Activated naive CD4-positive, alpha-beta T cell treated with anti-CD3 and anti-CD28 coated beads, Interleukin-2, amount 50 U/mL, for 16 hours (primary cell): ENCODE measurements at places on chromosomes 7 and 10.
A peak's percentile ranks its signal among the peaks of the same experiment; 100 is the strongest.

- DNase-seq: no peak
These were observed 28.0 kb downstream of the ABRAXAS2 start for GRCh38 chr10:124829447-124830115.

DNA sequence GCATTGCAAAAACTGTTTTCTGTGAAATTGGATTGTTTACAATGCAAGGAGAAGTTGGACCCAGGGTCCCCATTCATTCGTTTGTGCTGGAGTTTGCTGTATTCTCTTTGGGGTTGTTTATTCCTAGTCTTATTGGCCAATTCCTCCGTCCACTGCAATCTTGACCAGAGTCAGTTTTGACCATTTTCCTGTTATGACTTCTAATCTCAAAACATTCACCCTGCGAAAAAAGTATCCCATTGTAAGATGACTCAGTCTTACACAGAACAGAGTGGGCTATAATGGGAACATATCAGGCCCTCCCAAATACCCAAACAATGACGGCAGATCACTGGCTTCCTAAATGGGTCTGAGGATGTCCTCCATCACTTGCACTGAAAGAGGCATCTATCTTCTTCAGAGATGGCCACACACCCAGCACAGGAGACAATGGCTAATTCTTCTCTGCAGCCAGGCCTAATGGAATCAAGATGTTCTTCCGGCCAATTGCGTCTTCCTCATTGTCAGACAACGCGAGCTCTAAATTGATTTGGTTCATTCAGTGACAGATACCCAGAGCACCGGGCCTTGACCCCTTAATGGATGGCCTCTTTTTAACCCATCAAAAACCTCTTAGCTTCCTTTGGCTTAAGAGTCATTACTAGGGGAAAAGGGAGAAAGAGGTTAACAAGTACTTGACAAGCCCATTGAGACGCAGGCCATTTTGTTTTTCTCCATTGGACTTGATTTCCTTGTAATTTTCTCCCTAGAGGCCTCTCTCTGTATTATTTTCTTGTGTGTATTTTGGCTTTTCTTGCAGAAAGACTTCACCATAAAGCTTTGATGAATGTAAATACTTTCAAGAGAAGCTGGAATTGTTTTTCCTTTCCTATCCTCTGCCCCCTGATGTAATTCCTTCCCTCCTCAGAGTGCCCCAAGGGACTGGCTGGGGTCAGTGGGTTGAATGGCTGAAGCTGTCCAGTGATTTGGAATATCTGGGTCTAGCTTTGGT lies 129.6 kb downstream of the PRPF18 start:
- no peak for DNase-seq

GRCh38 chr10:114077815-114078219 lies 34.2 kb downstream of the ADRB1 start:
- no peak for DNase-seq

GRCh38 chr7:118202061-118202460 lies 18.1 kb downstream of the LSM8 start:
- DNase-seq: no peak

- no peak for DNase-seq
These were observed 6.4 kb downstream of the AP4M1 start for GRCh38 chr7:100107890-100108289.

DNA sequence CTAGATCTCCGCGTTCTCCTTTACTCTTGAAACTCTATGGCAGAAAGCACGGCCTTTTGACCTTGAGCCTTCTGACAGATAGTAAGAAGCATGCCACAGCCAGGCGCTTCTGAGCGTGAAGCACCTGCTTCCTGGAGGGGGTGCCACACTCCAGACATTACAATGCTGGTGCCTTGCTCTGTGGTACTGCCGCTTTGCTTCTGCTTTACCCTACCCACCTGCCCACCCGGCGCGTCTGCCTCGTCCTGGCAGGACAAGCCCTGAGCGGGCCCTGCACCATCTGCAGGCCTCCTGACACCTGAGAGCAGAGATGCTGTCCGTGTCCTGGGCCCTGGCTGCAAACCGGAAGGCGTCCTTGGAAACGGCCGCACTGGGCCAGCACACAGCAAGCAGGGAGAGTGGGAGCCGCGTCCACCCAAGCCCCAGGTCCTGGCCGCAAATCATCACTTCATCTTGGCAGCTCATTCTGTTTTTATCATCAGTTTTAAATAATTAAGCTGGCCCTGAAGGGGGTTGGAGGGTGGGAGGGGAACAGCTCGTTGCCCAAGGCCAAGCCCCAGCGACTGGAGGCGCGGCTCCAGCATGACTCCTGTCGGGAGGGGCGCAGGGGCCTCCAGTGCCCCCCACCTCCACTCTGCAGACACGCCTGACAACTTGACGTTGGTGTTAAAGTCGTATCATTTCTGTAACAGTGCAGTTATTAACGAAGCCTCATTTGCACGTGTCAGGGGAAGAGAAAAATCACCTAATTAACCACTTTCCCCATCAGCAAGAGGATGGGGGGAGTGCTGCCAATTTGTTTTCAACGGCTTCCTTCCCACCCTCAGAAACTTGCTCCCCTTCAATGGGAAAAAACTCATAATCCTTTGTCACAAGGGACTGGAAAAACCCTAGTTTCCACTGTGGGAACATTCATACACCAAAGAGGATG lies 132.2 kb downstream of the MAD1L1 start:
- peak; percentile 24 for DNase-seq

DNA sequence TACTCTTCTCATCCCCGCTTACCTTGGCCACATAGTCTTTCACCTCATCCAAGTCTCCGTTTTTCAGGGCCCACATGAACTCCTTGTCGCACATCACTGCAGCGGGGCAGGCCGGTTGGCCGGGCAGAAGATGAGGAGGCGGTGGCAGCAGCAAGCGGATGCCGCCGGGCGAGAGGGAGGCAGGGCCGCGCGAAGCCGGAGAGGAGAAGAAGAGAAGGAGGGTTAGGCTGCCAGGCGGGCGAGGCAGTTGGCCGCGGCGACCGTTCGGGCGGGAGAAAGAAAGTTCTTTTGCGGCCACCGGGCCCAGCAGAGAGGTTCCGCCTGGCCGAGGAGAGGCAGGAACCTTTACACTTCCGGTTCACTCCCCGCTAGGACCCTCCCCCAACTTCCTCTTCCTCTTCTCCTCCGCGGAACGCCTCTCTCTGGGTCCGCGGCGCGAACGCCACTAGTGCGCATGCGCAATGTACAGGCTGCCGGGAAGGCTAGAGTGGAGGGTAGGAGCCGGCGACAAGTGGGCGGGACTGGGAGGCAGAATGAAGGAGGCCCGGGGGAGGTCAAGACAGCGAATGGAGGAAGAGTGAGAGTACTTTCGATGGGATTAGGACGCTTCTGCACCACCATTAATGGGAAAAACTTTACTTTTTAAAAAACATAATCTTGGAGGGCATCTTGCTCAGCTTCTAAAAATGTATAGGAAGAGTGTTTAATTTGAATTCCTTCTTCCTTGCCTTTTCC lies at the start of gene MTPN:
MTPN (minus strand) TSS at position 353 of the 735 bp plus-strand sequence; CDS start at position 94, 259 bp downstream.
- peak; percentile 96 for DNase-seq

- no peak for DNase-seq
These were observed 35.0 kb downstream of the IQUB start for GRCh38 chr7:123499211-123499970.

GRCh38 chr10:72426986-72427385 lies 72.3 kb upstream of the DNAJB12 start:
- DNase-seq: no peak

DNA sequence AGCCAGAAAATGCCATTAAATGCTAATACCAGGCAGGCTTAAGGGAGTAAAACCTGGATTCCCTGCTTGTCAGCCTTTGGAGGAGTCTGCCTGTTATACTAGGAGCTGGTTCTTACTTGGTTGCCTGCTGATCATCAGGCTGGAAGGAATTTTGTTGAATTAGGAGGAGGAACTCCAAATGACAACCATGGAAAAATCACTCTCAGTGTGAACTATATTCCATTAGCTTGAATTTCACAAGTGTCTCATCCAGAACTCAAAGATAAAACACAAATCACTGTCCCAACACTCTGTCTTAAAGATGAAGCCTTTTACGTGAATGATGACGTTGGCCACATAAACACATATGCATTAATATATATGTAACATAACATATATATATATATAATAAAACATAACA lies 238.9 kb upstream of the PLXDC2 start:
- DNase-seq: no peak

DNA sequence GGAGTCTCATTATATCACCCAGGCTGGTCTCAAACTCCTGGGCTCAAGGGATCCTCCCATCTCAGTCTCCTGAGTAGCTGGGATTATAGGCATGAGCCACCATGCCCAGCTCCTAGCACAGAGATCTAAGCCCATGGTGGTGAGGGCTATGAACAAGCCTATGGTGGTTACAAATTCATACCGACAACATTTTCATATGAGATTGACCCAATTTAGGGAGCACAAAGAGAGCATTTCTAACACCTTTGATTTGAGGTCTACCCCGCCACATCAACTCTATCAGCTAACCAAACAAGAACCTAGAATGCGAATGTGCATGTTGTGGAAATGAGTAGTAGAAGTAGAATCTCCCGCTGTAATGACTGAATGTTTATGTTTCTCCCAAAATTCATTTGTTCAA lies 14.2 kb upstream of the PRF1 start:
- DNase-seq: no peak

GRCh38 chr7:21355406-21355874 lies 72.4 kb upstream of the SP4 start:
- peak; percentile 27 for DNase-seq

GRCh38 chr10:28592953-28593352 lies 60.0 kb downstream of the WAC start:
- DNase-seq: no peak

- DNase-seq: no peak
These were observed 137.0 kb downstream of the GLCCI1 start for GRCh38 chr7:8105449-8106095.

GRCh38 chr7:131321656-131322055 lies 6.0 kb upstream of the MKLN1 start:
- no peak for DNase-seq

DNA sequence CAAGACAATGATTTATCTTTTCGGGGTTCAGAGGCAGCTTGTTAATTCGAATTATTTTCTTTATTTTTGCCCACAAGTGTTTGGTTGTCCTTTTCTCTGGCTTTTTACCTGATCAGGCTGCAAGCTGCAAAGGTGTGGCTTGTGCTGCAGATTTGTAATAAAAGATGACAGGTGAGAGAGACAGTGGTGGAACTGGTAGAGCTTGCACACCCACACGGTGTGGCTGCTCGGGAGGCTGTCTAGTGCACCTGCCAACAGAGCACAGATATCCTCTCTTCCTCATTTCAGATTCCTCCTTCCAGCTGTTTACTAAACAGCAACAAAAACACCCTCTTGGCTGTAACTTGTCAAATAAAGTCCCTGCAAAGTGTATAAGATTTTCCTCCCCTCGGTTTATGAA lies 9.2 kb downstream of the GJD4 start:
- DNase-seq: no peak

GRCh38 chr10:54666192-54666591 lies 134.8 kb downstream of the PCDH15 start:
- no peak for DNase-seq

DNA sequence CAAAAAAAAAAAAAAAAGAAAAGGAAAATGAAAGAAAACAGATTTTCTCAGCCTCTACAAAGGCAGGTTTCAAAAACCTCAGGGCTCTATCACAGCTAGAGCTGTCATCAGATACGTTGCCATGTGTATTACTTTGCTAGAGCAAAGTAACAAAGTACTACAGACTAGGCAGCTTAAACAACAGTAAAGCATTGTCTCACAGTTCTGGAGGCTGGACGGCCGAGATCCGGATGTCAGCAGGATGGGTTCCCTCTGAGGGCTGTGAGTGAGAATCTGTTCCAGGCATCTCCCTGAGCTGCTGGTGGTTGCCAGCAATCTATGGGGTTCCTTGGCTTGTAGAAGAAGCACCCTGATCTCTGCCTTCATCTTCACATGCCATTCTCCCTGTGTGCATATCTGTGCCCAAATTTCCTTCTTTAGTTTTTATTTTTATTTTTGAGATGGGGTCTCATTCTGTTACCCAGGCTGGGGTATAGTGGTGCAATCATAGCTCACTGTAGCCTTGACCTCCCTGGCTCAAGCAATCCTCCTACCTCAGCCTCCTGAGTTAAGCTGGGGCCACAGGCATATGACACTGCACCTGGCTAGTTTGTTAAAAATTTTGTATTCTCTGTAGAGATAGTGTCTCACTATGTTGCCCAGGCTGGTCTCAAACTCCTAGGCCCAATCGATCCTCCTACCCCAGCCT lies 48.9 kb upstream of the KDM7A start:
- no peak for DNase-seq

DNA sequence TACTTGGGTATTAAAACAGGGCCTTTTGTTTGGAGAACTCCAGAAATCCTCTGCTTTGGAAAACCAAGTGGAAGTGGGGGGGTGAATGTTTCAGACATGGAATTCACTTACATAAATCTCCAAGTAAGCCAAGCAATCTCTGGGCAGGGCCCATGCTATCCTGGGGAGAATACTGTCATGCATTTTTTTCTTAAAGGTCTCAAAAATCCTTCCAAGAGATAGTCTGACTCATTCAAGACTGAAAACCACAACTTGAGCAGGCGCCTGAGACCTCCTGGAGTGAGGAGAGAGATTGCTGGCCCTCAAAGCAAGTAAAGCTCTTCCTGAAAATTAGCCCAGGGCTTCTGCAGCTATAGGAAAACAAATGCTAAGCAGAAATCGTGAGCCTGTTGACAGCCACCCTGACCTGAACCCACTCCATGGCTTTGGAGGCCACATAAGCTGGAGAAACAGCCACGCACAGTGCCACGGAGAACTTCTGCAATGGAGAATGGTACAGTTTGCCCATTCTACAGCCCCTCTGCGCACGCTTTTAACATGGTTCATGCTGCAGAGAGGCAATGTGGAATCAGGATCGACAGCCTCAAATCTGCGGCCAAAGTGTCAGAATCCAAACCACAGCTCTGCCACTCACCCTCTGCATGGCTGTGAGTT lies 203.1 kb upstream of the AUTS2 start:
- no peak for DNase-seq

DNA sequence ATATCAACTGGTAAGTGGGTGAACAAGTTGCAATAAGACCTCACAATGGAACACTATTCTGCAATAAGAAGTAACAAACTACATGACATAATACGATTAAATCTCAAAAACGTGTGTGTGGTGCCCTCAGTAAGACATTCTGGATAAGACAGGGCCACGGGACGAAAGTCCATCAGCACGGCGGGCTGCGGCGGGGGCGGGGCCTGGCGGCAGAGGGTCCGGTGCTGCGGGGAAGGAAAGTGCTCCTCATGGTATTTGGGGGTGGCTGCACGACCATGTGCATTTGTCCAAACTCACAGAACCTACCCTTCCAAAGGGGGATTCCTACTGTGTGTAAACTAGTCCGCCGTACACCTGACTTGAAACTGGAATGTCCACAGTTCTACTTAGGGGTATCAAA lies 341.8 kb downstream of the TCERG1L start:
- DNase-seq: no peak

DNA sequence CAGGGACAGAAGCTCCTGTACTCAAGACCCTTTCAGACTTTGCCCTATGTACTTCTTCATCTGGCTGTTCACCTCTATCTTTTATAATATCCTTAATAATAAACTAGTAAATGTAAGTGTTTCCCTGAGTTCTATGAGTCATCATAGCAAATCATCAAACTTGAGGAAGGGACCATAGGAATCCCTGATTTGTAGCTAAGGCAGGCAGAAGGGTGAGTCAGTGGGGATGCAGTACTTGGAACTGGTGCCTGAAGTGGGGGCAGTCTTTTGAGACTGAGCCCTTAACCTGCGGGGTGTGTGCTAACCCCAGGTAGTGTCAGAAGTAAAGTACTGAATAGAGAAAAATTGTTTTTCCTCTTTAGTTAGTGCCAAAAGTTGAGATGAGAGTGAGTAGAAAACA lies 6.2 kb upstream of the TMEM243 start:
- no peak for DNase-seq

GRCh38 chr7:54678763-54679489 lies 80.1 kb downstream of the SEC61G start:
- no peak for DNase-seq

- DNase-seq: no peak
These were observed 51.1 kb upstream of the ADRB1 start for GRCh38 chr10:113992471-113993011.
